DMS79 (cell line): ENCODE measurements at places on chromosomes 7 and 10.

GRCh38 chr10:62873866-62874265 lies 57.7 kb upstream of the EGR2 start:
- no peak for DNase-seq

DNA sequence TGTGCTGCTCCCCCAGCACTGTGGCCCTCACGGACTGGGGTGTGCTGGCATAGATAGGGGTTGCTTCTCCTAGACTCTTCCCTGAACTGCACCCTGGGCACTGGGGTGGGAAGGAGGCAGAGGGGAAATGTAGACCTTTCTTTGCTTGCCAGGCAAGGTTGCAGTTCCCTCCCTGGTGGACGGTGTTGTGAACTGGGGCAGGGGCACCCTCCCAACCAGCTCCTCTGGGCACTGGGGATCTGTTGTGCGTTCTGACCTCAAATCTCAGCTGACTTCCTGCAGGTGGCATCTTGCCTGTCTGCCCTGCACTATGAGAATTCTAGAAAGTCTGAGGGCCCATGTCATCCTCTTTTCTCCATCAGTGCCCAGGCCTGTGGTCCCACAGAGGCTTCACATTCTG lies 53.9 kb downstream of the ARHGAP22 start:
- DNase-seq = no peak

DNA sequence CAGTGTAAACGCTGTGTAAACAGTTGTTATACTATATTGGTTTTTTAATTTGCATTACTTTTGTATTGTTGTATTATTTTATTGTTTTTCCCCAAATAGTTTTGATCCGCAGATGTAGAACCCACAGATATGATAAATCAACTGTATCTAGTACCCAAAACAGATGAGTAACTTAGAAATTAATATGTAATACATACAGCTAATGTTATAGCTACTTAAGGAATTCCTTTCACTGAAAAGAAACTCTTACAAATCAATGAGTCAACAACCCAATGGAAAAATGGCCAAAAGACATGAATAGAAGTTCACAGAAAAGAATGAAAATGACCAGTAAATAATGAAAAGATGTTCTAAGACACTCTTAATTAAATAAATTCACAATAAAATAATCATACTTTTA lies 32.3 kb upstream of the ARL4A start:
- DNase-seq = no peak

GRCh38 chr10:68067029-68067428 lies 8.1 kb downstream of the HERC4 start:
- no peak for DNase-seq

- no peak for DNase-seq
These were observed at the start of gene PAOX for GRCh38 chr10:133379152-133379800. Gene PAOX (plus strand): TSS chr10:133379262. CDS start chr10:133379317, 55 bp downstream.

DNA sequence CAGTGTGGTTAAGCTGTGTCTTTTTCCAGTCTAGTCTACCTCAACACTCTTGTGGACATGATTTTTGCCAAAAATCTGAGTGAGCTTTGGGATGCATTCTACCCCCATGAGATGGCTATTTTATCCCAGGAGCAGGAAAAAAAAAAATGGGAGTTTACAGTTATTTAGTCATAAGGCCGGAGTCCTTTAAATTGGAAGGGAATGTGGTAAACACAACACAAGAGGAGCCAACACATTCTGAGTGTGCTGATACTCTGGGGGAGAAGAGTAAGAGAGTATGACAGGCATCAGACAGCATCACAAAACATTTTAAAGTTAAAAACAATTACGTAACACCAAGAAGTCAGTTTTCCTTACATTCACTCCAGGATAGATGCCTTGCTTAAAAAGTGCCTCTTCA lies 46.1 kb downstream of the C1GALT1 start:
- DNase-seq = no peak

DNA sequence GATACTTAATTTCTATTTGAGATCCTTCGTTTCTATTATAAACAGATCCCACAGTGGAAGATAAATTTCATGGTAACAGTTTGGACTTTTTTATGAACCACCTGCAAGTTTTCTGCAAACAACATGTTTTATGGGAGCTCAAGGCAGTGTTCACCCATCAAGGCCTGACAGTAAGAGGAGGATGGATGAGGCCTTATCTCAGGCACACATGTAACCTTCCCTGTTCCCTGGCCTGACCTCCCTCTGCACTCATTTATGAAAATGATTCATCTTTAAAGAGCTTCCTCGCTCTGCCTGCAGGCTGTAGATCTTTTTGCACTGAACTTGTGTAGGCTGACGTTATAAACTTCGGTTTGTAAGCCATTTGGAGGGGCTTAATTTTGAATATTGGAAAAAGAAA lies 500.1 kb downstream of the GATA3 start:
- DNase-seq = no peak

- no peak for DNase-seq
These were observed 94.1 kb downstream of the ARMH3 start for GRCh38 chr10:101961591-101962498.

- DNase-seq = no peak
These were observed 5.1 kb downstream of the GNA12 start for GRCh38 chr7:2838873-2839578.

DNA sequence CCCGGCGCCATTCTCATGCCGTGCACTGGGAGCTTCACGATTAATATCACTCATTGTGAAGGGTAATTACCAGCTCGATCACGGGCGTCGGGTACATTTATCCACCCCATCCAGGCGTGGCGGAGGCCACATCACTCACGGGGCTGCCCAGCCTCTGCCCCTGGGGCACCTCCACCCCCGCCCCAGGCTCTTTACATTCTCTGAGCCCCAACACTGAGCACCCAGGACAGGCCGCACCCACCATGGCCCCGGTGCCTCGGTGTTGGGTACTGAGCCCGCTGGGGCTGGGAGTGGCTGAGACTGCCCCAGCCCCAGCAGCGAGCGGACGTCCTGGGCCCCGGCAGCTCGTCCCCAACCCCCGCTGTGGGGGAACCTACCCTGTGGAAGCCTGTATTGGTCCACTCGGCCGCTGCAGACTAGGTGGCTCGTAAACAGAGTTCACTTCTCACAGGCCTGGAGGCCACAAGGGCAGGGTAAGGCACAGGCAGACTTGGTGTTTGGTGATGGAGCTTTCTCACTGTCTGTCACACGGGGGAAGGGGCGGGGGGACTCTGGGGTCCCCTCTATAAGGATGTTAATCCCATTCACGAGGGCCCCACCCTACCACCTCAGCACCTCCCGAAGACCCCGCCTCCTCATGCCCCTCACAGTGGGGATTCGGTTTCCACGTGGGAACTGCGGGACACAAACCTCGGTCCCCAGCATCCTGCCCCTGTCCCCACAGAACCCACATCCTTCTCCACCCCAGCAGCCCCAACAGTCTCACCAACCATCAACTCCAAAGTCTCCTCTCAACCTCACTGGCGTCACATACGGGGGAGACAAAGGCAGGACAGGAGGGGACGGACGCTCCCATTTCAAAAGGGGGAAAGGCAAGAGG lies 184.1 kb downstream of the ELFN1 start:
- no peak for DNase-seq

DNA sequence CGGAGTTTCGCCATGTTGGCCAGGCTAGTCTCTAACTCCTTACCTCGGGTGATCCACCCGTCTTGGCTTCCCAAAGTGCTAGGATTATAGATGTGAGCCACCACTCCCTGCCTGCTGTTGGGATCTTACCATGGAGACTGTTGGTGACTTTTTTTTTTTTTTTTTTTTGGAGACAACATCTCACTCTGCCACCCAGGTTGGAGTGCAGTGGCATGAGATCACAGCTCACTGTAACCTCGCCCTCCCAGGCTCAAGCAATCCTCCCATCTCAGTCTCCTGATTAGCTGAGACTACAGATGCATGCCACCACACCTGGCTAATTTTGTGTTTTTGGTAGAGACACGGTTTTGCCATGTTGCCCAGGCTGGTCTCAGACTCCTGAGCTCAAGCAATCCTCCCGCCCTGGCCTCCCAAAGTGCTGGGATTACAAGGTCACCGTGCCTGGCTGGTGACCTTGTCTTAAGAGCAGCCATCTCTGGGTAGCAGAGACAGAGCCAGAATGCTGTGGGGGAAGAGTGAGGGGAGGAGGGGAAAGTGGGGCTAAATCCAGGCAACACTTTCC lies 25.7 kb upstream of the ASCC1 start:
- DNase-seq = no peak

GRCh38 chr7:83691095-83691494 lies 42.2 kb upstream of the SEMA3E start:
- DNase-seq = no peak

DNA sequence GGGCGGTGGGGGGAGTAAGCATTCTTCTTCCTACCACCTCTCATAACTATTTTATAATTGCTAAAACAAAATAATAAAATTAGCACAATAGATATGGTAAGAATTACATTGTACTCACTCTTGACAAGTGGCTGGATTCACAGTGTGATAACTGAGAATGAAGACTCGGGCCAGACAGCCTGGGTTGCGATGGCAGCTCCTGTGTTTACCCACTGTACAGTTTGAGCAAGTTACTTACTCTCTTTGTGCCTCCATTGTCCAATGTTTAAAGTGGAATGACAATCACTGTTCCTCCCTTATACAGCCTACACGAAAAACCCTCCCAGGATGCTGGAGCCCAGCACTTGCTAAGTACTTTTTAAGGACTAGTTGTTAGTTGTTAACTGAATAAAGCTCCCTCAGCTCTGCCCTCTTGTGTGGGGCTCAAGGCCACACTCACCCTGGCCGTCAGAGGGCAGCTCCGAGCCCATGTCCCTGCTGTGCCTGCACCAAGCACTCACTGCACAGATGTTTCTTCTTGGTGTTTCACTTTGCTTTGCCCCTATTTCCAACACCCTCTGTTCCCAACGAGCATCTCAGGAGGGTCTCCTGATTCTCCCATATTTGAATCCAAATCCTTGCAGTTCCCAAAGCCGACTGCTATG lies 56.4 kb upstream of the NPS start:
- no peak for DNase-seq

DNA sequence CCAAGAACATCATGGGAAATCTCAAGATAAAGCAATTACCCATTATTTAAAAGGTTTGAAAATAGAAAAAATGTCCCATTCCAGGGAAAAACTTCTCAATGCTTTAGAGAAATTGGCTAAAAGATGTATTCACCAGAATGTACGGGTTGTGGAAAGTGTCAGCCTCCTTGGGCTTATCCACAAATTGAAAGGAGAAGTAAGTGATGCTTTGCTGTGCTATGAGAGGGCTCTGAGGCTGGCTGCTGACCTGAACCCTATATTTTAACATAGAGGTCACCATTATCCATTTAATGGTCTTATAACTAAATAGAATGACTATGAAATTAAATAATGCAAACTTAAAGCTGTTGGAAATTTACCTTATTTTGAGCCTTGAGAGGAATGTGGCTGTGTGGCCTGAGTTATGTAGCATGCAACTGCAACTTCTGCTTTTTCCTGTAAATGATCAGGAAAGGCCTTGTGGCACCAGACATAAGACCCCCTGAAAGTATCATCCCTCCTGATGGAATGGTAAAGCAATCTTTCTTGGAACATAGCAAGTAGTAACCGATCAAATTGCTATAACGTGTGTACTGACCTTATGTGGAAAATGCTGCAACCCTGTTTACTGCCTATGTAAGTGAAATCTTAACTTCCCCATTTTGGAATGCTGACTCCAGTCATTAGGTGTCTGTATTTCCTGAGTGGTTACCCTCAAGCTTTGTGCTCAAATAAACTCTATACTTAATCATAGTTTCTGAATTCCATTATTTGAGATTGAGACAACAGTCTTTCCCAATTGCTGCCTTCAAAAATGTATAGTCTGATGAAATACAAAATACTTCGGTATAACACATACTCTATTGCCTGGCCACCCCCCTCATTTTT lies 6.9 kb downstream of the IFIT1B start:
- no peak for DNase-seq

DNA sequence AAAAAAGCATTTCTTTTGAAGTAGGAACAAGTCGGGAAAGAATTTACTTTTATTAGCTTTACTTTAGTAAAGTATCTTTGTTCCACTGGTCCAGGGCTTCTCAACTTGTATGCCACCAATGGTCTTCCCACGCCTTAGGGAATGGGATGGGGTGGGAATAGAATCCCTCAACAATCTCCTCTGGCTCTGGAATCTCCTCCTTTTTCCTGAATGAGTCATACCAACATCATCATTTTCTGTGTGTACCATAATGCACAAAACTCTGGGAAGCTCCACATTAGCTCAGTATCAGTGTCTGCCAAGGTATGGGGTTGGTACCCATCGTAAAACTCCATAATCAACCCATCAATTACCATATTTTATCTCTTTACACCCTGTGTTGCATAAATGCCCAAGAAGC lies 159.4 kb upstream of the BMPER start:
- no peak for DNase-seq

- no peak for DNase-seq
These were observed 13.3 kb downstream of the SCRN1 start for GRCh38 chr7:29976266-29976665.

DNA sequence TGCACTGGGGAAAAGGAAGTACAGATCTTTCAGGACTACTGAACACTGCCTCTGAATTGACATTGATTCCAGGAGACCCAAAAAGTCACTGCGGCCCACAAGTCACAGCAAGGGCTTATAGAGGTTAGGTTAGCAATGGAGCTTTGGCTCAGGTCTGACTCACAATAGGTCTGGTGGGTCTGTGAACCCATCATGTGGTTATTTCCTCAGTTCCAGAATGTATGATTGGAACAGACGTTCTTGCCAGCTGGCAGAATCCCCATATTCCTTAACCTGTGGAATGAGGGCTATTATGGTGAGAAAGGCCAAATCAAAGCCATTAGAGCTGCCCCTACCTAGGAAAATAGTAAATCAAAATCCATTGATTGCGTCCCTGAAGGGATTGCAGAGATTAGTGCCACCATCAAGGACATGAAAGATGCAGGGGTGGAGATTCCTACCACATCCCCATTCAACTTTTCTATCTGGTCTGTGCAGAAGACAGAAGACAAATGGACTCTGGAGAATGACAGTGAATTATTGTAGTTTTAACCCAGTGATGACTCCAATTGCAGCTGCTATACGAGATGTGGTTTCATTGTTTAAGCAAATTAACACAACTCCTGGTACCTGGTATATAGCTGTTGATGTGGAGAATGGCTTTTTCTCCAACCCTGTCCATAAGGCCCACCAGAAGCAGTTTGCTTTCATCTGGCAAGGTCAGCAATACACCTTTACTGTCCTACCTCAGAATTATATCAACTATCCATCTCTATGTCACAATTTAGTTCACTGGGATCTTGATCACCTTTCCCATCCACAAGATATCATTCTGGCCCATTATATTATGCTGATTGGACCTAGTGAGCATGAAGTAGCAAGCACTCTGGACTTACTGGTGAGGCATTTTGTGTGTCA lies 44.5 kb upstream of the PIK3CG start:
- no peak for DNase-seq

- DNase-seq = peak; percentile 34
These were observed 136.6 kb downstream of the AHR start for GRCh38 chr7:17434841-17435692.
